ENCODE measurements at places on chromosomes 2 and 18. TPM values are rescaled to one million over a fixed set of nuclear protein-coding genes. Genes with fewer than 3 reads are reported as not detected.

DNA sequence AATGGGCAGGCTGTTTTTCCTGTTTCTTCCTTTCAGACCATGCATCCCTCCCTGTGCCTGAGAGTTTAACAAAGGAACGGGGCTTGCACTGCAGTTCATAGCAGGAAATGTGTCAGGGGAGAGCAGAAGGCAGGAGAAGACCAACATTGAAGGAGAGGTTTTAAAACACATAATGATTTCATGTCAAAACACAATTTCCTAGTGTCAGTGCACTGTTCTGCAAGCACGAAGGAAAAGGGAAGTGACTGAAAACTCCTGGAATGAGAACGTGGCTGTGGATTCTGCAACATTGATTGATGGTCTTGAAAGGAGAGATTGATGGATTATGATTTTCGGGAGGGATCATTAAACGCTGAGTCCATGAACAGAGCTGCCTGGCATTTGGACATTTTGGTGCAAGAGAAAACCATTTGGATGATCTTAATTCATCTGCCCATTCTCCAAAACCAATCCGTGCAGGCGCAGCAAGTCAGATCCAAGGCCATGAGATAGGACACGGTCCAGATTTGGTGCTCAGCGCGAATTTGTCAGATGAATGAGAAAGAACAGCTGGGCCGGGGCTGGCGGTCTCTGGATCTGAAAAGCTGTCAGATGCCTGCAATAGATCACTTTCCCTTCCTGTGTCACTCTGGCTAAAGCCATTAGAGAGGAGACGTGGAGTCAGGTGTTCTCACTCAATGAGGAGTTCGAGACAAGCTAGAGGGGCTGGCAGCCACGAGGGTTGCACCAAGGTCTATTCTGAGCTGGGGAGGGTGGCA, 38.4 kb downstream of the C1QL2 start:
- H3K27ac ChIP-seq: no peak overlapping the region
- H3K4me3 ChIP-seq: no peak overlapping the region
- H3K36me3 ChIP-seq: no peaks in the 10 kb centered on the region
- H3K27me3 ChIP-seq: peaks cover 9% of the 10 kb centered on the region
- peak; percentile 5 for DNase-seq

NT5C1B gene
- not detected for total RNA-seq

DNA sequence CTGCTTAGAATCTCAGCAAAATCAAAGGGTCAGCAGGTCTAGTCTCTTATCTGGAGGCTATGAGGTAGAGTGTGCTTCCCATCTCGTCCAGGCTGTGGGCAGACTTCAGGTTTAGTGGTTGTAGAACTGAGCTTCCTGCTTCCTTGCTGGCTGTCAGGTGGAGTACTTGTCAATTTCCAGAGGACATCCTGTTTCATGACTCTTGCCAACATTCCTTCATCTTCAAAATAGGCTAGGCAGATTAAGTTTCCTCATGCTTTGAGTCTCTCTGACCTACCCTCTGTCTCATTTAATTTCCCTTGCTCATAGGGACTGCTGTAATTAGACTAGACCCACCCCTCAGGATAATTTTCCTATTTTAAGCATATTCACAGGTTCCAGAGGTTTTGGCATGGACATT, 562.6 kb downstream of the SPAG16 start:
- no peak overlapping the region for H3K4me3 ChIP-seq
- H3K27ac ChIP-seq: no peak overlapping the region
- no peaks in the 10 kb centered on the region for H3K27me3 ChIP-seq
- H3K36me3 ChIP-seq: no peaks in the 10 kb centered on the region
- H3K4me1 ChIP-seq: no peaks in the 10 kb centered on the region

HAAO gene
- total RNA-seq: 14.8 TPM

SLC35G4 gene
- not detected for total RNA-seq

All from muscle of leg (tissue), 16 donors.